Erythroblast (primary cell): ENCODE measurements at places on chromosomes 3 and 15.

DNA sequence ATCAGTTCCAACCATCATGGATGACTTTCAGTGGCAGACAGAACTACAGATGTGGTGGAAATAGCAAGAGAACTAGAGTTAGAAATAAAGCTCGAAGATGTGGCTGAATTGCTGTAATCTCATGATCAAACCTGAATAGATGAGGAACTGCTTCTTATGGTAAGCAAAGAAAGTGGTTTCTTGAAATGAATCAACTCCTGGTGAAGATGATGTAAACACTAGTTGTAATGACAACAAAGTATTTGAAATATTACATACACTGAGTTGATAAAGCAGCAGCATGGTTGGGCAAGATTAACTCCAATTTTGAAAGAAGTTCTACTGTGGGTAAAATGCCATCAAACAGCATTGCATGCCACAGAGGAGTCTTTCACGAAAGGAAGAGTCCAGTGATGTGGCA lies 131.7 kb upstream of the FAM3D start:
- no peak for DNase-seq

DNA sequence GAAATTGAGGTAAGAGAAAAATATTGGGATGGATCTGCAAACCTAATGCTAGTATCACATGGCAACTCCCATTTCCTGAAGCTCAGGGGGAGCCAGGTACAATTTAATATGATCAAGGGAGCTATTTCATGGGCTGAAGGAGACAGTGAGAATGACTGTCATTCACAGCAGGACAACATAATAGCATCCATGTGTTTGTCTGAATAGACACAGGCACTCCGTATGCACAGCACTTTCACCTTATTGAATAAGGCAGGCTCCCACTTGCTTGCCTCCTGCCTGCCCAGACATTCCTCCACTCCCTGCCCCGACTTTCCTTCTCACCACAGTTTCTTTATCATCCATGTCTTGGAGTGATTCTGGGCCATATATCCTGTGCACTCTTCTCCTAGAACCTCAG lies 156.6 kb upstream of the SLC24A5 start:
- DNase-seq: no peak

DNA sequence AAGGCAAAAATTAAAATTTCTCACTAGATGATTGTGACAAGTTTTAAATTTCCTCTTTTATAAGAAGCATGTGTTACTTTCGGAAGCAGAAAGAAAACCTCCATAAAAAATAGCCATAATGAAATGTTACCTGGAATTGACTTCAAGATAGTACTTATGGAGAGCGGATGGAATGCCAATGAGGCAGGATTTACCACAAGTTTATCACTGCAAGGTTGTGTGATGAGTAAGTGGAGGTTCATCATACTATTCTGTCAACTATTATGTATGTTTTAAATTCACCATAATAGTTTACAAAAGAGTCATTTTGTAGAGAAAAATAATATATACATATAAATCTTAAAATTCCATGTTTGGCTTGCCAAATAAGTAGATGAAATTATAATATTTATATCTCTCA lies 230.3 kb downstream of the SCAPER start:
- no peak for DNase-seq

- DNase-seq: peak; percentile 34
Observed at GRCh38 chr3:185582871-185583270, 3.2 kb upstream of the SENP2 start.

- DNase-seq: no peak
Observed at GRCh38 chr3:70947579-70947978, 635.1 kb upstream of the MDFIC2 start.

DNA sequence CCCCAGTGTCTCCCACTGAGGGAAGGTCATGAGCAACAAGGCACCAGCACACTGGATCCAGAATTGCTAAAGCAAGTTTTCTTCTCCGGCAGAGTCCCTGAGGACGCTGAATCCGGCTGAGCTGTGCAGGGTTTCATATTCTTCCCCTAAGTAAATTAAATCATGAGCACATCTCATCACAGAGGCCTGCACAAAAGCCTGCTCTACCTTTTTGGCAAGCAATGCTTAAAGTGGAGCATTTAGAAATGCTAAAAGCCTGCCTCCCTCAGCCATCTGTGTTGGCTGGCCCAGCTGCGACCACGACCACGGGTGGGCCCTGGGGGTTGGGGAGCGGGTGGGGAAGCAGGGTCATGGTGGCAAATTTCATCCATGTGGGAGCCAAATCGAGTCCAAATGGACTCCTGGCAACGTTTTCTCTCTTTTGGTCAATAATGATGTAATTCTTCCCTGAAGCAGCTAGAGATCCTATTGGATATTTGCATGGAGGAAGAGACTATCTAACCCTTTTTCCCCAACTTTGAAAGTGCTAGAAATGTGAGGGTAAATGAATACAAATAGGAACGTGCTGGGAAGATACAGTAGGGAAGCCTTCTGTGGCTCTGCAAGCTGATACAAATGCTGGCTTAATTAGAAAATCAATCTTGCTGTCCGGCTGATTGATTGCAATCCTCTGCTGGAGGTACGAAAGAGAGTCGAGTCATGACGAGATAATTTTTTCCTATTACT lies 532.8 kb upstream of the TBL1XR1 start:
- no peak for DNase-seq

GRCh38 chr15:90558171-90558573 lies 28.4 kb downstream of the CRTC3 start:
- DNase-seq: peak; percentile 30

- DNase-seq: no peak
Observed at GRCh38 chr15:71043373-71043772, 71.9 kb upstream of the THSD4 start.

- no peak for DNase-seq
Observed at GRCh38 chr3:96267577-96267976, 546.8 kb upstream of the EPHA6 start.

- no peak for DNase-seq
Observed at GRCh38 chr3:20480786-20481365, 294.9 kb upstream of the SGO1 start.

GRCh38 chr15:35088329-35088728 lies 3.2 kb upstream of the NANOGP8 start:
- no peak for DNase-seq

- DNase-seq: no peak
Observed at GRCh38 chr3:108441518-108441917, 68.9 kb downstream of the MYH15 start.

GRCh38 chr3:73144828-73145227 lies 83.4 kb downstream of the EBLN2 start:
- DNase-seq: no peak

DNA sequence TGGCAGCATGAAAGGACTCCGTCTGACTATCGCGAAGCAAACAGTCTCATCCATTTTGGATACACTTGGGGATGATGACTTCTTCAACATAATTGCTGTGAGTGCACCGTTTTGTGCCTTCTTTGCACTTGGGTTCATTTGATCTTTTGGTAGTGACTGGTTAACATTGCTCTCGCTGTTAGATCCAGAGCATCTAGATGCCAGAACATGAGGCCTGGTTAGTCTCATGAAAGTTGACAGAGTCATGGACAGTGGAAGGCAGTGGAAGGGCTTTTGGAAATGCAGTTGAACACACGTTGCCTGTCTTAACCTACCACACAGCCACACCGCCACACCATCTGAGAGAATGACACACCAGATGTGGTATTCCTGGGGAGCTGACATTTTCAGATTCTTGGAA lies 357.9 kb downstream of the LRTM1 start:
- DNase-seq: no peak

DNA sequence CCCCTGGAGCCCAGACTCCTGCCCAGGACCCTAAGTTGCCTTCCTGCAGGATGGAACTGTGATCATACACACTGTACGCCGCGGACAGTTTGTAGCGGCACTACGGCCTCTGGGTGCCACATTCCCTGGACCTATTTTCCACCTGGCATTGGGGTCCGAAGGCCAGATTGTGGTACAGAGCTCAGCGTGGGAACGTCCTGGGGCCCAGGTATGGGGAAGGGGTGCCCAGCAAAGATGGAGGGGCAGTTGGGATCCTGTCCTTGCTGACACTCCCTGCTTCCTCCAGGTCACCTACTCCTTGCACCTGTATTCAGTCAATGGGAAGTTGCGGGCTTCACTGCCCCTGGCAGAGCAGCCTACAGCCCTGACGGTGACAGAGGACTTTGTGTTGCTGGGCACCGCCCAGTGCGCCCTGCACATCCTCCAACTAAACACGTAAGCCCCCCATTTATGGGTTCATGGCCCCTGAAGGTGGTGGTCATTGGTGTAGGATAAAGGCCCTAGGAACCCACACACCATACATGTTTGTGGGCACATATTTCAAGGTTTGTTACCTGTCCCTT lies 28.8 kb downstream of the NBEAL2 start:
- DNase-seq: no peak

DNA sequence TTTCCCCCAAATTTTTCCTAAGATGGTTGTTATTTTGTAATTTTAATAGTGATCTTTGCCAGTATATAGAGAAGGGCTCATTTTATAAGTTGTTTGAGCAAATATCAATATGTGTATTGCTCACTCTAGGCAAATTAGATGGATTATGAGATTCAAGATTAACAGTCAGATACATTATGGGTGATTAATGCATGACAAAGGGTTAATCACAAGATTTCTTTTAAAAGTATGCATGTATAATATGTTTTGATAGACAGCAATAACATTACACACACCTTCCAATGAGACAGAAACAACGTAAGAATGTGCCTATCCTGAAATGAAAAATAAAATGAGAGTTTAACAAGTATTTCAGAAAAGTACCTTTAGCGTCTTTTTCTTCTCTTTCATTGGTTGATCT lies 547.6 kb upstream of the AGTR1 start:
- DNase-seq: no peak

- no peak for DNase-seq
Observed at GRCh38 chr15:68524753-68525584, 53.8 kb upstream of the CORO2B start.

GRCh38 chr3:113819866-113820265 lies 18.7 kb upstream of the GRAMD1C start:
- no peak for DNase-seq

GRCh38 chr15:83487519-83487918 lies 40.4 kb downstream of the SH3GL3 start:
- DNase-seq: no peak

DNA sequence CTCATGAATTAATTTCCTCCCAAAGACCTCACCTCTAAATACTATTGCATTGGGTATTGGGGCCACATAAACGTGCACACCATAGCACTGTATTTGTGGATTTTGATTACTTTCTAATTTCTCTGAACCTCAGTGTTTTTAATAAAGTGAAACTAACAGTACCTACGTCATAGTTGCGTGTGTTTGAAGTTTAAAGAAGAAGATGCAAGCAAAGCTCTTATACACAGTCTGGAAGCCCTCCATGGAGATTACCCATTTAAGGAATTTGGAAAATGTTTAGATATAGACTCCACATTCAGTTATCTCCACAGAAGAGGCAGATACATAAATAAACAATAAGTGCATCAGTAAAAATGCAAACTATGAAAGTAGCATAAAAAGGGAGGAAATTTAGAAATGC lies 581.1 kb upstream of the GBE1 start:
- no peak for DNase-seq
